ENCODE measurements at places on chromosomes 5 and 9. TPM values are rescaled to one million over a fixed set of nuclear protein-coding genes. Genes with fewer than 3 reads are reported as not detected.

IL31RA gene
- total RNA-seq: not detected

C9orf85 gene
- total RNA-seq: 9.0 TPM

FAM153A gene
- total RNA-seq: 3.6 TPM

ARID3C gene
- total RNA-seq: not detected

LRRC14B gene
- not detected for total RNA-seq

COL23A1 gene
- total RNA-seq: not detected

SAXO1 gene
- total RNA-seq: not detected

RETREG1 gene
- total RNA-seq: 10.1 TPM

STPG3 gene
- not detected for total RNA-seq

RACK1 gene
- 3,145 TPM for total RNA-seq

ABCA2 gene
- total RNA-seq: 9.1 TPM

DNA sequence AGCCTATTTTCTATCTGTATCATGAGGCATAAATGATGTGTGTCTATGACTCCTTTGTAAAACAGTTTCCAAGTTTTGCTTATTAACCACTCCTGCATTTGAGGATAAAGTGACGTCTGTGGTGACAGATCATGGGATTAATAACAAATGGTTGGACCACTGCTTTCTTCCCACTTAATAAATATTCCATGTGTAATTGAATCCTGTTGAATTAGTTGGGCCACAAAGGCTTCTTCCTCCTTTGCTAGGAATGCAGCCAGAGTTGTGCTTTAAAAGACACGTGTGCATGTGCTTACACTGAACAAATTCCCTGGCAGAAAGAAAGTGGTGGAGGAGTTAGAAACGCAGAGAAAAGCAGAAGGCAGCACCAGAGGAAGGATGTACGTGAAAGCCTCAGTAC lies 150.2 kb downstream of the ACTBL2 start:
- DNase-seq: no peak

DNA sequence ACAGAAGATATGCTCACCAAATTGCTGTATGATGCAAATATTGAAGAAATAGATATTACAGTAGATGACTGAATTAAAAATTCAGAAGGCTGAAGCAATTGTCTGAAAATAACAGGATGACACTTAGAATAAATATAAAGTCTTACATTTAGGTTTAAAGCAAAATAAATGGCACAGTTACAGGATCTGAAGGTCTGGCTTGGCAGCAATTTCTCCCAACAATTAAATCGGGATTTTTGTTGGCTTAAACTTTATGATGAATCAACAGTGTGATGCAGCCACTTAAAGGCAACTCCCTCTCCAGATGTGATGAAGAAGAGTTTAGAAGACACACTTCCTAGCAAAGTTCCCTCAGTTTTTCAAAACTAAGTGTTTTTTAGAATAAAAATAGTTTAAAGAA lies 80.5 kb downstream of the NREP start:
- no peak for DNase-seq

DNA sequence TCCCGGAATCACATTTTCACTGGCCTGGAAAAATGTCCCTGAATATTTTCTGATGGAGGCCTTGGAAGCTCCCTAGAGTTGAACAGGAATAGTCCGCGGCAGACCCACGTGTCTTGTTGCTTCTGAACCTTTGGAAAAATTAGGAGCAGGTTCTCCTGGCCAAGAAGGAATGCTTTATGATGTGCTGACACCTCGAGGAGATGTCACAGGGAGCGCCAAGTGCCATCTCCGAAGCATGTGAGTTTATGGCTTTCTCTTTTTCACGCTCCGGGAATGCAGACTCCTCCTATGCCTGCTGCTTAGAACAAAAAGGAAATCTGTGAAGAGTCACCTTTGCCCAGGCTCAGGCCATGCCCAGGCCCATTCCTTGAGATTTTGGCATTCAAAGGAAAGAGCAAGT lies 84.6 kb downstream of the BOD1 start:
- no peak for DNase-seq

- DNase-seq: no peak
Observed at GRCh38 chr5:149002053-149002452, 60.8 kb downstream of the SH3TC2 start.

- no peak for DNase-seq
Observed at GRCh38 chr5:139644001-139644456, 4.1 kb upstream of the CXXC5 start.

GRCh38 chr9:133509179-133510083 lies 15.3 kb downstream of the MYMK start:
- DNase-seq: no peak

DNA sequence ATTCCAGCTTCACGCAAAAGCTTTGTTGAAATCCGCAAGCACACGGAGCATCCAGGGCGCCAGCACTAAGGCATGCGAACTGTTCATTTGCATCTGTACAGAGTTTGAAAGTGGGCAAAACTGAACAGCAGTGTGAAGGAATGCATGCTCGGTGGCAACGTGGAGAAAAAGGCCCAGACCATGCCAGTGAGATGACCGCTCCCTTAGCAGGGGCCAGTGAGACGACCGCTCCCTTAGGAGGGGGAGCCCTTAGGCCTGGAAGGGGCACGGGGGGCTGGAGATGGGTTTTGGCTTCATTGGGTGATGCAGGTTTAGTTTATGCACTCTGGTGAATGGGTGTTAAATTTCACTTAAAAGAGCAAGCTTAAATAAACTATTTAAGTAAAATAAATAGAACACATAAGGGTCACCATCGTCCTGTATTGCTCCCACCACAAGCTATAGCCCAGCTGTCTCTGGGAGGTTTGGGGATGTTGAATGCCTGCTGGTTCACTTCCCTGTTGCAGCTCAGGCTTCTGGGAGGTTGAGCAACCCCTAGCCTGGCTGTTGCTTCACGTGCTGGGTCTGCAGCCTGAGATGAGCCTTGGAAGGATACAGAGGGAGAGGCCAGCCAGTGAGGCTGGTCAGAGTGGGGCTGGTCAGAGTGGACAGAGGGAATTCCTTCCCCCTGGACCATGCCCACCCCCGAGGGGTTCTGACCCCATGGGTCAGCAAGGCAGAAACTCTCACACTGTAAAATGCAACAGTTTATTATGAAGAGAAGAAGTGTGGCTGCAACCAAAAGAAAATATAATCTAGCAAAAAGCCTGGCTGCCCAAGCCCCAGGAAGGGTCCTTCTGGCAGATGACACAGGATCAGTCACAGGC lies 4.6 kb upstream of the FCN1 start:
- no peak for DNase-seq

DNA sequence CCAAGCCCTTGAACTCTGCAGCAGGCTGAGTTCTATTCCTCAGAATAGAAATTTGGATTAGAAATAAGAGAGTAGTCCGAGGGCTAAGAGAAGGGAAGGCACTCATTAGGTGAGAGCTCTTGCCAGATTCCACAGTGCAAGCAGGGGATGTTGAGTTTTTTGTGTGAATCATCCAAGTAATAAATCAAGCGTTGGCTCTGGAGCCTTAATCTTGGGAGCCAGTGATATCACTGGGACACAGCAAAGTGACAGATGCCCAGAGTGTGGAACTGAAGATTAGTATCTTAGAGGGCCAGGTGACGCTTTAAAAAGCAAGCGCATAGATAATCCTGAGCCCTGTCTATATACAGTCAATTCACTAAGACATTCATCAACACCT lies 60.3 kb downstream of the FOXD1 start:
- no peak for DNase-seq

DNA sequence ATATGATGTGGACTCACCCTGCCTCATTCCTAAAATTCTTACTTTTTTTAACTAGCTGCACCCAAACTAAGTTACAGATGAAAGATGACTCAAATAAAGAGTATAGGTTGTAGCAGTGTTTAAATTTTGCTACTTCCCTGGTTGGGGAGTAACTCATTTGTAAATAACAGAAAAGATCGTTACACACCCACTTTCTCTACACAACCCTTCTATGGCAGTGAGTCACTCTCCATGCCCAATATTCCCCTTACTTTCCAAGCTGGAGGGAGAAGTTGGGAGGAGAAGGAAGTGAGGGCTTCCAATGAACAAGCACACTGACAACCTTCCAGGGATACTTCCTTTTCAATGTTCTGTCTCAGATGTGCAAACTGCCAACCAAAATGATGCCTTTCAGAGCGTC lies 1.9 kb downstream of the RASEF start:
- DNase-seq: no peak

GRCh38 chr5:119386596-119387344 lies 31.0 kb downstream of the TNFAIP8 start:
- no peak for DNase-seq

GRCh38 chr9:115209601-115210306 lies 91.8 kb upstream of the TNC start:
- DNase-seq: no peak

DNA sequence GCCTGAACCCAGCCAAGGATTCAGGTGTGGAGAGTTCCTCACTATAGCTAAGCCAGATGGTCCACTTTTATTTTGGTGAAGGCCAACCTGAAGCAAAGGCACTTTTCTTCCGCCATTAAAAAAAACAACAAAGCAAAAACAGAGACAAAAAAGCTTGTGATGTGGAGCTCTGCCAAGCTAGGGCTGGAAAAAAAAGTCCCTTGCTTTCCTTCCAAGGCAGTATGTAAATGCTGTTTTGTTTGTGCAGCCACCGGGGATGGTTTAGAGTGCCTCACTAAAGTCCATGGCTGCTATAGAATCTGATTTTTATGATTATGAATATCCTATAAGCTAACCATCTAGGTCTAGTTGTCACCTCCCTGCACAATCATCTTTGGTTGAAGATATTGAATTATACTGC lies 14.9 kb downstream of the MEGF10 start:
- no peak for DNase-seq

GRCh38 chr5:146034127-146034526 lies 71.2 kb downstream of the PLAC8L1 start:
- DNase-seq: no peak

DNA sequence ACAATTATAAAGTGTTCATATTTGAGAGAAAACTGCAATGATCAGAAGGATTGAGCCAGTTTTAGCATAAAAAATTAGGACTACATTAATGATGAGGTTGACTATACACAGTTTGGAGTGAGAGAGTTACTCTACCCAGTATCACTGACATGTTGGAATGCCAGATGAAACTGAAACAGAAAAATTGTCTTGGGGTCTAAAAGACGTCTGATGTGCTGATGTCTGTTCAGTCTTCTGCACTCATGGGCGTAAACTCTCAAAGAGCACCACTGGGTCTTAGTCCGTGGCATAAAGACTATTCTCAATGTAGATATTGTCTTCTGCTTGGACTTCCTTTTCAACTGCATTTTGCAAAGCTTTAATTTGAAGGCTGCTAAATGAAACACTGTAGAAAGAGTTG lies 29.5 kb downstream of the HAVCR1 start:
- DNase-seq: no peak

DNA sequence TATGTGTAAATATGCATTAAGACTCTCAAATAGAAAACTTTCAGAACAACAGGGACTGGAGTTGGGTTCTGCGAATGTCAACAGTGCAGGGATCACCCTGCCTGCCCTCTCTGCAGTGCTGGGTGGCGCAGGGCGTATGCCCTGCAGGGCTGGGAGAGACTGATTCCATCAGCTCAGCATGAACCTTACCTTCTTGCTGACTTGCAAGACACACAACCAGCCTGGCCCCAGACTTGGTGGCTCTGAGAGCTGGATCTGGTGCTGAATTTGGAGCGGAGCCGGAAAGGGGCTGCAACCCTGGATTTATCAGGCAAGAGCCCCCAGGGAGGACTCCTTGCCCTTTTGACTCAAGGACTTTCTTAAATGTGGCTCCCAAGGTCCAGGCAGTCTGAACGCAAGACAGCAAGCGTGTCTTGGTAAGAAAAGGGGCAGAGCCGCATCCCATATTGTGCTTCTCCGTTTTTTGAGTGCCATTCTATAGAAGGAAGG lies 376.0 kb upstream of the IRX2 start:
- DNase-seq: no peak

- DNase-seq: no peak
Observed at GRCh38 chr9:13615660-13616490, 336.4 kb upstream of the MPDZ start.
